Foreskin fibroblast (primary cell): ENCODE measurements at places on chromosomes 3 and 15.

GRCh38 chr3:190764231-190765134 lies 98.0 kb downstream of the GMNC start:
- DNase-seq = no peak

- DNase-seq = peak; percentile 17
Observed at GRCh38 chr3:53518495-53518981, 24.1 kb downstream of the CACNA1D start.

DNA sequence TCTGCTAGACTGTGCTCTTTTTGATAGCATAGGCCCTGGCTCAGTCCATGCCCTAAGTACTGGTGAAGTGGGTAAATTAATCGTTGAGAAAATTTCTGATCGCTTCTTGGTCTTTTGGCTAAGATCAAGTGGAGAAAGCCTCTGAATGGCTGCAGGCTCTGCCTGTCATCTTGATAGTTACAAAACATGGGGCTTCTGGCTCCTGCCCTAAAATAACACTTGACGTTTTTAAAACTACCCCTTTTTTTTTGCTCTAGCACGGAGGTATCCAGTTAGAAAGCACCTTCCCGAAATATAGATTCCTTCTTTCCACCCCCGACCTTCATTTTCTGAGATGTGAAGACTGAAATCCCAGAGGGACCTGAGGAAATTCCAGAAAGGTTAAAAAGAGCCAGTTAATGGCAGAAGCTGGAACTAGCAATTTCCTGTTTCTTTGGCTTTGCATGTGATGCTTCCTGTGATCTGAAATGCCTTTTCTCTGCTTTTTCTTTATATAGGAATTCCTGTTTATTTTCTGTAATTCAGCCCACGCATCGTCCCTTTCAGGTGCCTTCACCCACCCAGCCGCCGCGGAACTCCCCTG lies 799 bp upstream of the C2CD4B start:
- no peak for DNase-seq

DNA sequence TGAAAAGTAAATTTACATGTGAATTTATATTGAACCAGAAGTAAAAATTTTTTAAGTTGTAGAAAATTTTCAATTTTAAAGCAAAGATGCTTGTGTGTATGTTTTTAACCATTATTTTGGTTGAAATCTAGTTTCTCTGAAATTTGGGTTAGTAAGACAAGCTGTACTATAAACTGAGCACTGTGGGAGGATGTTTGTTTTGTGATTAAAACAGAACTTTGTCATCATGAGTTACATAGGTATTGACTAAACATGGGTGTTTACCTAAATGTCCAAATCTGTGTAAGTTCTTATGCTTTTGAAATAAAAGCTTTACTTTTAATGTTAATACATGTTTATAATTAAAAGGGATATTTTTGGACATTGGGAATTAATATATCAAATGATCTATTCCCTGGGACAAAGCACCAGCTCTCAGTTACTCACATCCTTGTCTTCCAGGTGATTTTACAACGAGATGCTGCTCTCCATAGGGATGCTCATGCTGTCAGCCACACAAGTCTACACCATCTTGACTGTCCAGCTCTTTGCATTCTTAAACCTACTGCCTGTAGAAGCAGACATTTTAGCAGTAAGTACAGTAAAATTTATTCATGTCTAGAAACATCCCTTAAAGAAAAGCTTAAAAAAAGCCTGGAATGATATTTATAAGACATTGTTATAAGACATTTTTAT lies 32.7 kb downstream of the RNF13 start:
- peak; percentile 2 for DNase-seq

DNA sequence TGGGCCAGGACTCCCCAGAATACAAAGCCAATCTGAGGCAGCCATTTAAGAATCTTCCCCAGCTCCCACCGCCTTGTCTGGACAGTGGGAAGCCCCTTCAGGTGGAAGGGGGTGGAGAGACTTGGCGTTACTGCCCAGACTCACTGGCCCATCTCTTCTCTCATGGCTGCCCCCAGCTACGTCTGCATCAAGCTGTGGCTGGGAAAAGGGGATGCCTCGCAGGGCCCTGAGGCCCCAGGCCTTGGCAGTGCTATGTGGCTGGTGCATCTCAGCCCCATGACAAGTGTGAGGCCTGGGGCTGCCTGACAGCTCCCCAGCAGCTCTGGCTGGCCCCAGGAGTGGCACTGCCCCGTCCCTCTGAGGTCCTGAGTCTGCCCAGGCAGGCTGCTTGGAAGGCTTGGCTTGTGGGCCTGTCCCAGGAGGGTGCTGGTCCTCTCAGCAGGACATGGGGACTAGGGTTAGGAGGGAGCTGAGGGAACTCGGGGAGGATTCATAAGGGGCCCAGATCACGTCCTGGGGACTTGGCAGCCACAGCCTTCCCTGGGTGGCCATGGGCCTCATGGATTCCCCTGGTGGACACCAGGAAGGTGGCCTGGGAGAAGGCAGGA lies 20.2 kb upstream of the SLC41A3 start:
- no peak for DNase-seq

GRCh38 chr3:50345586-50346234 lies at the start of gene ZMYND10:
TSS of gene ZMYND10 (minus strand) at chr3:50345732. CDS start at chr3:50345579, 153 bp downstream.
- DNase-seq = peak; percentile 84

- DNase-seq = no peak
Observed at GRCh38 chr3:71657831-71658530, 67.2 kb downstream of the EIF4E3 start.

- DNase-seq = no peak
Observed at GRCh38 chr3:183478501-183478900, 50.1 kb upstream of the MCF2L2 start.

GRCh38 chr3:108181172-108181571 lies 41.1 kb downstream of the IFT57 start:
- no peak for DNase-seq

DNA sequence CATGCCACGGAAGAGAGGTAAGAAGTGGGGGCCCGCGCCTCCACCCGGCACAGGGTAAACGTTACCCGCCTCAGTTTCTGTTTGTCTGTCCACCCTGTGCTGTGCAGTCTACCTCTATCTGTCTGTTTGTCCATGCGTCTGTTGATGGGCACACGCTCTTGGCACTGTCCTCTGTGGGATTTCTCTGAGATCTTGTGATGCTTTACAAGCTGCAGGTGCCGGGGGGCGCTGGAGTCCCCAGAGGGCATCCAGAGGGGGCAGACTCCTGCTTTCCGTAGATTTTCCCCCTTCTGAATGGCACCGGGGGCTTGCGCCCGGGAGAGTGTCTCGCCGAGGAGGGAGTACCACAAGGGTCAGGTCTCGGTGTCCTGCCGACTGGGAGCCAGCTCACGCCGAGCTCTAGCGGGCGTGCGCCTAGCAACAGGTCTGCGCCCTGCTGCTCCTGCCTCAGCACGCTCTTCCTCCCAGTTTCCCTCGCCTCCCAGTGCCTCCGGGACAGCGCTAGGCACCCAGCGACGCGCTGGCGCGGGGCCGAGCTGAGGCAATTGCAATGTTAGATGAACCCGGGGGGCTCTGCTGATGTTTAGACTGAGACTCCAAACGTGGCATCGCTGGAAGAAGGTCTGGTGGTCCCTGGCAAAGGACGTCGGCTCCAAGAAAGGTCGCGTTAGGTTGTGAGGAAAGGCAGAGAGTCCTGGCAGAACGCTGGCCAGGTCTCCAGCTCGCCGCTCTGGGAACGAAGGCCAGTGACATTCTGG lies 667 bp downstream of the CEMIP start:
- DNase-seq = peak; percentile 70

GRCh38 chr3:53956586-53956985 lies 64.9 kb upstream of the SELENOK start:
- DNase-seq = no peak

- no peak for DNase-seq
Observed at GRCh38 chr3:4780545-4780957, 198.7 kb upstream of the BHLHE40 start.

GRCh38 chr3:147757866-147758265 lies 348.7 kb downstream of the ZIC1 start:
- DNase-seq = no peak

GRCh38 chr3:128381609-128382008 lies 85.1 kb downstream of the DNAJB8 start:
- no peak for DNase-seq

- no peak for DNase-seq
Observed at GRCh38 chr3:17179381-17180205, 294.8 kb downstream of the PLCL2 start.

DNA sequence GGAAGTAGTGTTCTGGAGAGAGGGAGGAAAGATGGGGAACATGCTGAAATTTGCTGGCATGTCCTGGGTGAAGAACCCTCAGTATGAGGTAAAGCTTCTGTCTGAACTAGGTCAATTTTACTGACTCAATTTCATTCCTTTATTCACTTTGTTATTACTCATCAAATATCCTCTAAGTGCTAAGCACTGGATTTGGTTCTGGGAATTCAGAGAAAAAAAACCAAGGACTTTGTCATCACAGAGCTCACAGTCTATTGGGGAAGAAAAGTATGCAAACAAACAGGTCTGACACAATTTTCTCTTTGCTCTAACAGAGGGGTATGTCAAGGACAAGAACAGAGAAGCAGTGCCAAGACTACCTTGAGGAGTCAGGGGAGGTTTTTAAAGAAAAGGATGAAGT lies 68.0 kb downstream of the TFG start:
- DNase-seq = peak; percentile 42

GRCh38 chr3:62143843-62144450 lies 229.4 kb downstream of the FEZF2 start:
- DNase-seq = no peak

- peak; percentile 44 for DNase-seq
Observed at GRCh38 chr3:151315136-151315535, 1.5 kb downstream of the GPR87 start.

DNA sequence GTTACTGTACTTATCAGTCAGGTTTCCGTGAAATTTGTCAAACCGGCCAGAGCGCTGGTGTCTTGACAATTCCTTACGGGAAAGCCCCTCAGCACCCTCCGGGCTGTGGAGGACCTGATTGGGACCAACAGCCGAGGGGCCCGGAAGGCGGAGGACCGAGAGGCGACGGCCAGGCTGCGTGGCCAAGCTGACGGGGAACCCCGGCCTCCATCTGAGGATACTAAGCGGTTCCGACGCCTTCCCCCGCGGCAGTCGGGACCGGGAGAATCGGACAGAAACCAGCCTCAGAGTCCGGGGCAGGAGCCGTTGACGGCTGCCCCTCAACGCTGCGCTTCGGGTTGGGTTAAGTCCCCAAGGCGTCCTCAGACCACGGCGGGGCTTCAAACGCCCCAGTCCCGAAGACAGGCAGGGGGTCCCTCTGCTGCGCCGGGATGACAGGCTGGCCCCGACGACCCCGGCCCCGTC lies 499 bp downstream of the ALDH1A2 start:
- peak; percentile 28 for DNase-seq

DNA sequence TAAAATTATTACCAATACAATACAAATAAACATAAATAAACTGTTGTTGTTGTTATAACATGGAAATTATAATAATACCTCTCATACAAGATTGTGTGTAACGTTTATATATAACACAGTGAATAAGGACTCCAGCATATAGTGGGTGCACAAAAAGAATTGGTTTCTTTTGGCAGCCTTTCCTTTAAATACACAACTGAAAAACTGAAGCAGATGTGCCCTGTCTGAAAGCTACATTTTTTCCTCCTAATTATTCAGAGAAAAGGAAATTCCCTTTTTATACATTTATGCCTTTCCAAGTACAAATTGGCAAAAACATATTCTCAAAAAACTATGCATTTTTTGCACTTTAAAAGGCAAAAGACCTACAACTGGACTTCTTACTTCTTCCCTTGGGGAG lies 928.9 kb upstream of the NR2F2 start:
- DNase-seq = no peak
